Amniotic stem cell (primary cell): ENCODE measurements at places on chromosomes 3 and 15.

GRCh38 chr3:102471001-102471400 lies 36.2 kb downstream of the ZPLD1 start:
- no peak for DNase-seq

- no peak for DNase-seq
These were observed 26.6 kb downstream of the AAGAB start for GRCh38 chr15:67227846-67228245.

DNA sequence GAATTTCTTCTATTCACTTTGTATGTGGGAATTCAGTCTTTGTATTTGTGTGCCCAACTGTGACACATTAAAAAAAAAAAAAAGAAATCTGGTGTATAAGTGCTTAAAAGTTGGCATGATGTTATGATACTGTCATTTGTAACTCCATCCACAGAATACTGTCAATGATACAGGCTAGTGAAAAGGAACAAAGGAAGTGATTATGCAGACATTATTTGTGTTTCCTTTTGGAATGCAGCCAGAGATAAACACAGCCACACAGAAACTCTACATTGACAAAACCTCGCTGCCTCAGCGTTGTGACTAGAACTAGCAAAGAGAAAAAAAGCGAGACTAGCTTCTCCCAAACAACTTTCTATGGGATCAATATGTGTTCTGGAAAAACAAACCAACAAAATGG lies 519.2 kb upstream of the AGTR1 start:
- no peak for DNase-seq

- DNase-seq = no peak
These were observed 16.9 kb downstream of the STIMATE start for GRCh38 chr3:52880474-52880873.

DNA sequence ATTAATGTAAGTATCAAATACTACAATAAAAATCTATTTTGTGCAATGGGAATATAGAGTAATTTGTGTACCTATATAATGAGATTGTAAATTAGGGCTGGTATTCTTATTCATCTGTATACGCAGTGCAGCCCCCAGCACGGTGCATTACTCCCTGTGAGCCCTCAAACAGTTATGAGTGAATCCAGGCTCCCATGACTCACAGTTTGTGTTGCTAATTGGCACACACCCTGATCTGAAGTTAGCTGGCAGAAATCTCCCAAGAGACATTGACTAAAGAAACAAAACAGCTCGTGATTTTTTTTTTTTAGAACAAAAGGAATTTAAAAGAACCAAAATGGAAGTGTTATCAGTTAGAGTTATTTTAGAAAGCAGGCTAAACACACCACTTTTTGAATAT lies 15.7 kb downstream of the GK5 start:
- peak; percentile 72 for DNase-seq

GRCh38 chr3:73685061-73685460 lies 60.3 kb upstream of the PDZRN3 start:
- DNase-seq = no peak

DNA sequence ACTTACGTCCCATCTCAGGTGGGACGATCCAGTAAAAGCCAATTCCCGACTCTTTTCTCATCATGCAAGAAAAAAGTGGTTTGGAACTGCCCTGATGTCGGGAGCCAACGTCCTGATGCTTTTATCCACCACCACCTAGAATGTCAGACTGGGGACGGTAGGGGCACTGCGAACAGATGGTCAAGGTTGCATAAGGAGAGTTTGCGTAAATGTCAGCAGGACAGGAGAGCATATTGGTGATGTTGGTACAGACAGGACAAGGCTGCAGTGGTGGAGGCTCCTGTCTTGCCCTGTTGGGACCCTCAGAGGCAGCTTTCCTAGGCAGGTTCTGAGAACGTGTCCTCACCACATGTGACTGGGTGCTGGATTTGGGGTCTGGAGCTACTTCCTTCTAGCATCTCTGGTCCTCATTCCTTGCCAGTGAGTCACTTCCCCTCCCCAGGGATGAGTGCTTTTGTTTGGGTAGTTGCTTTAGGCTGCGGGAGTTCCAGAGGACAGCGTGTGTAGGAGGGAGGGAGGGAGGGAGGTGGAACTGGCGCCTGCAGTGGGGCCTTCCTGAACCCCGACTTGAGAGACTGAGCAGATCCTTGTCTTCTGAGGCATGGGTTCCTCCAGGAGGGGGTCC lies 21.0 kb downstream of the THSD4 start:
- peak; percentile 35 for DNase-seq

DNA sequence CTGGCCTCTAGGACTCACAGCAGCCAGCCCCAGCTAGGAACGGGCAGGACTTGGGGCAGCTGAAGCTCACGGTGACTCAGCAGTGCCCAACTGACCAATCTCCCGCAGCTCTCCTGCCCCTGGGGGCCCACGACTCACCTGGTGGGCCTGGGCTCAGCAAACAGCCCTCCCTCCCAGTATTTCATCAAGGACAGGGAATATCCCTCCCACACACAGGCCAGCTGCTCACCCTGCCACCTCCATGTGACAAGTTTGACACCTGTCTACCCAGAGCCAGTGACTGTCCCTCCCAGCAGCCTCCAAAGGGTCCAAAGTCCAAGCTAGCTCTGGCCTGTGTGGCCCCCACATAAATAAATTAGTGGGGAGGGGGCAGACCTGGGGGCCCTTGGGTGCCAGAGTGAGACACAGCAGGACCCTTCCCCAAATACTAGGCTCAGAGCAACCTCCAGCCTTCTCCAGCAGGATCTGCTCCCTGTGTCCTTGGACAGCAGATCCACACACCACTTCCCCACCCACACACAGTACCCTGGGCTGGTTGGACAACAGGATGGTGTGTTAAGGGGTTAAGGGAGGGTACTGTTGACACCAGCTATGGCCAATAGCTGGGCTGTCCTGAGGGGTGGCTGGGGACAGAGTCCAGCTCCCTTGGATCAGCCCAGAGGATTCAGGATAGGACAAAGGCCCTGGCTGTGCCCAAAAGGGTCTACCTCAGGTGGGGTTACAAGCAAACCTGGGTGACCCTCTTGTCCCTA lies 4.3 kb downstream of the GNAT1 start:
- no peak for DNase-seq

DNA sequence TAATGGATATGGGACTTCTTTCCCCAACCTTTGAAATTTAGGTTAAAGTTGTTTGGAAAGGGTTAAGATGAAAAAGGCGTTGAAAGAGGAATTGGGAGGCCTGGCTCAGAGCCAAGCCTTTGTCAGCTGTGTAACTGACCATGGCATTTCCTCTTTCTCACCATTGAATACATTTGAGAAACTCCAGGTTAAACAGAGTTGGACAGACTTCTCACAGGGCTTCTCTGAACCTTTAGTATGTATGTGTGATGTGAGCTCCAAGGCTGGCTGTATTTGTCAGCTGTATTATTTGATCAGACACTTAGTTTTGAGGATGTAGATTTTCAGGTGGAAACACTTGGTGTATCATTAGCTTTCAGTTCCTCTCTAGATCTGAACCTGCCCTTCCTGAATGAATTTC lies 136.4 kb upstream of the GOLGA6L4 start:
- no peak for DNase-seq

DNA sequence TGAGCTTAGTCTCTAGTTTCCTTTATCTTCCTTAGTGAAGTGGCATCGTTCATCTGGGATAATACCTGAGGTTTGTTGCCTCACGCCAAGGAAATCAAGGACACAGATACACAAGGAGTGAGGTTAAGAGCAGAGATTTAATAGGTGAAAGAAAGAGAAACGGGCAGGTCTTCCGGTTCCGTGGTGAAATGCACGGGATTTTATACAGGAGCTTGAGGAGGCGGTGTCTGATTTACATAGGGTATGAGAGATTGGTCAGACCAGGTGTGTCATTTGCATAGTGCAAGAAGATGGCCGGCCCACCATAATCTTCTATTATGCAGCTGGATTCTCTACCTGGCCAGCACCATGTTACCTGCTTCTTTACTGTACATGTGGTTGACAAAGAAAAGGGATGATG lies 17.2 kb downstream of the ARRDC4 start:
- DNase-seq = no peak

- DNase-seq = no peak
These were observed 13.9 kb downstream of the ARHGEF3 start for GRCh38 chr3:56787784-56788256.

- no peak for DNase-seq
These were observed 182.5 kb downstream of the FOXP1 start for GRCh38 chr3:71400986-71401451.

DNA sequence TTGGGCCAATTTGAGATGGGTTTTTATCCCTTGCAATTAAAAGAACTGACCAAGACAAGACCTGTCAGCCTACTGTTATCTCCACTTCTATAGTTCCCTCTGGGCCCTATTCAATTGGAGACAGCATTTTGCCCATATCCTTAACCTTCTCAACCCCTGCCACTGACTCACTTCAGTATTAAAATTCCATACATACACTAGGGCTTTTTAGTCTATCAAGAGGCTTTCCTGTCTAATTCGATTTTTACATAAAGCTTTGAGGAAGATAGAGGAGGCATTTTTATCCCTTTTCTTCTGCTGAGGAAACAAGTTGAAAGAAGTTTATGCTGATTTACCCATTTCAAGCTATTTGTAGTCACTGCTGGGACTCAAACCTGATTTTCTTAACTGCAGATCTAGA lies 51.1 kb downstream of the GTF2E1 start:
- no peak for DNase-seq
